Fibroblast of the aortic adventitia (primary cell): ENCODE measurements at places on chromosomes 13 and 19. TPM values are rescaled to one million over a fixed set of nuclear protein-coding genes. Genes with fewer than 3 reads are reported as not detected.

DNA sequence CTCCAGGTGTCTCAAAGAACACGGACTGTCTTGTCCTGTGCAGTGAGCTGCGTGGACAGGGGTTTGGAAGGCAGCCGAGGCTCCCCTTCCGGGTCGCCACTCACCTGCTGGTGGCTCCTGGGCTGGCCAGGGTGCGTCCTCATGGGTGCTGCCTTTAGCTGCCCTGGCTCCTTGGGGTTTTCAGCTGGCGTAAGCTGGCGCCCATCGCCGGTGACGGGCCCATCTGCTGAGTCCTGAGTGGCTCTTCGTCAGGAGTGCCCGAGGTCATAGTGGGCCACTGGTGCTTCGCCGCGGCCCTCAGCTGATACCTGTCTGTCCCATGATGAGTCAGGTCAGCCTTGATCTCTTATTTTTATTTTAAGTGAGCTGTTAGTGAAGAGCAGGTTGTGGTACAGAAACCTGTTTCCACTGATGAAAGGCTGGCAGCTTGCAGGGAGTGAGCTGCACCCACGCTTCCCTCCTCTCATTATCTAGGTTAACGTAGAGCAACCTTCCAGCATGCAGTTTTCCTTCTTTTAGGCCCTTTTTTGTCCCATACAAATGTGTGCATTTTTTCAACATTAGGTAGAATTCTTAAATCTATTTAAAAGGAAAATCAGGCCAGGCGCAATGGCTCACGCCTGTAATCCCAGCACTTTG lies 18.4 kb downstream of the EPN1 start:
- DNase-seq, result no peak

NPAS1 gene
- total RNA-seq, result 0.49 and 2.1 TPM in 2 replicates

GRCh38 chr13:92097337-92097903 lies 699.0 kb downstream of the GPC5 start:
- DNase-seq, result no peak

DNA sequence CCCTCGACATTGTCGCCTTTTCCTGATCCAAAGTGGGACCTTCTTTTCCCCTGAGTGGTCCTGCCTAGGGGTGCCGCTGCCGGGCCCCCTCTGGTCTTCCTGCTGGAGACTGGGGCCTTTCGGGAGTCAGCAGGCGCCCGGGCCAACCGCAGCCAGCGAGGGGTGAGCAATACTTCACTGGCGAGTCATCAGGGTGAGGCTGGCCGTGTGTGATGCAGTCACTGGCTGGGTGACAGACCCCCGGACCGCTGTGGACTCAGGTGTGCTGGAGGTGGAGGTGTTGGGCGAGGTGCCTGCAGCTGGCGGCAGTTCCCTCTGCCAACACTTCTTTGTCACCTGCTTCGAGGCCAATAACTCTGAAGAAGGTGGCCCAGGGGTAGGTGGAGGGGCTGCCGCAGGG lies 1.5 kb upstream of the CGB5 start:
- no peak for DNase-seq

TMEM238 gene
- not detected in 2 replicates for total RNA-seq

GRCh38 chr13:110388108-110388943 lies 81.2 kb downstream of the COL4A2 start:
- DNase-seq, result peak; percentile 52

UBE2L5 gene
- total RNA-seq, result under 0.01 TPM in 1 of 2 replicates, not detected in the other

MATK gene
- total RNA-seq, result not detected in 2 replicates

LAIR2 gene
- not detected in 2 replicates for total RNA-seq

DNA sequence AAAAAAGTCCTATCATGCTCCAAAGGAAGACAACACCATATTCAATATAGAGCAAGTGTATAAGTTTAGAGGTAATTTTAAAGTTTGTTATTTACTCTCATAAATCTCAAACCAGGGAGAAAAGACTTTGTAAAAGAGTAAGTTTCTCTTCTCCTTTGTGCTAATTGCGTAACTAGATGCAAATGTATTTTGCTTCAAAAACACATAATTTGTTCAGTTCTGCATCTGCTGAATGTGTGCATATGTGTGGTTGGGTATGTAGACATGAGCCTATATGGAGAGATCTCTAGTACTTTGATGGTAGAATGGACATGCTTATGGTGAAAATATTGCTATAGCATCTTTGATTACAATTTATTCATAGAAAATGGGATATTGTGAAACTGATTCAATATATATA lies 17.8 kb upstream of the MIR17HG start:
- DNase-seq, result no peak

DNA sequence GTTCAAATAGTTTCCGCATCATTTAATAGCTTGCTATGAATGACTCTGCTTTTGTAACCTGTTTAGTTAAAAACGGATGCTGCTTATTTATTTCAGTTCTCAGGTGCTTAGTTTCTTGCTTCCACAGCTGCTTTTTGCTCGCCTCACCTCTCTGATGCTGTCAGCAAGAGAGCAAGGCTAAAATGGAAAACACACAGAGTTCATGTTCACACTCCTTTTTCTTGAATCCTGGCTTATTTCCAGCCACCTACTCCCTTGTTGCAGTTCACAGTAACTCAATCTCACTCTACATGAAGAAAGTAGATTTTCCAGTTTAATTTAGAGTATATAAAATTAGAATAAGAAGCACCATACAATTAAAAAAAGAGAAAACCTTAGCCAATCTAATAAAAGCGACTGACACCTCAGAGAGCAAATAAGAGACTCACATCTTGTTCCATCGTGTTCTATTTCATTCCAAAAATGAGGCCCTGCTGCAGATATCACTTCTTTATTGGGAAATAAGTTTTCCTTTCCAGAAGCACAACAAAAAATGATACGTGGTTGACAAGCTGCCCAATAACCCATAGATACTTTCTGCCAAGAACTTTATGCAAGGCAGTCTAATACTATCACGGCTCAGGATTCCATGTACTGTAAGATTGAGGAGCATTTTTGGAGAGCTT lies 326.1 kb upstream of the SLITRK1 start:
- peak; percentile 48 for DNase-seq

- no peak for DNase-seq
Measured at GRCh38 chr19:14577885-14578427, 4.9 kb upstream of the CLEC17A start.

GSX1 gene
- total RNA-seq, result not detected in 2 replicates

DNA sequence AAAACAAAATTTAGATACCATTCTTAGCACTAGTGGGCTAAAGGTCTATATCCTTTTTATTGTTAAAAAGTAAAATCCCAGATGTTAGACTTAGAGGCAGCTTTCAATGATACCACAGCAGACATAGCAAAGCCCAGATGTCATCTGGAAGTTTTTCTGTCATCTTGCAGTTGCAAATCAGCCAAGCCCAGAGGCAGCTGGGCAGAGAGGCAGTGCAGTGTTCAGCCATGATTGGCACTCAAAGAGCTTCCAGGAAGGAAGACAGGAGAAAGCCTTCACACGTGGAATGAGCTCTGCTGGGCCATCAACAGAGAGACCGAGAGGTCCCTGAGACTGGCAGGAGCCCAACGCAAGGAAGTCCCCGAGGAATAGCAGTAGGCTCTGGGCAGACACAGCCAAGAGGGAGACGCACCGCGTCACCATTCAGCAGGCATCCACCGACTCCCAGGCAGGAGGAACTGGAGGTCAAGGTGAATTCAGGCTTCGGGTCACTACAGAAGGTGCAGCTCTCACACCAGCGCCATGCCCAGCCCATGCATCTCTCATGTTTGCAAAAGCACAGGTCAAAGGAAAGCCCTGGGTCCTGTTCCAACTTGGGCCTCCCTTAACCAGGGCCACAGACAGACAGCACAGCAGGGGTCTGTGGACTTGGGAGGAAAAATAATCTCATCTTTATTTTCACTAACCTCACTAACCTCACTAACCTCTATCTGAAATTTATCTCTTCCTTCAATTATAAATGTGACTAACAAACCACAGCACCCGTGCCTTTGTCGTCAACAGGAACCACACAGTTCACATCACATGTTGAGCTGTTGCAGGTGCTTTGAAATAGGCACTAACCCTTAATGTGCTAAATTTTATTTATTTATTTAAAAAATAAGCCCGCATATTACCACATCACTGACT lies 54.9 kb downstream of the TUBGCP3 start:
- no peak for DNase-seq

DNA sequence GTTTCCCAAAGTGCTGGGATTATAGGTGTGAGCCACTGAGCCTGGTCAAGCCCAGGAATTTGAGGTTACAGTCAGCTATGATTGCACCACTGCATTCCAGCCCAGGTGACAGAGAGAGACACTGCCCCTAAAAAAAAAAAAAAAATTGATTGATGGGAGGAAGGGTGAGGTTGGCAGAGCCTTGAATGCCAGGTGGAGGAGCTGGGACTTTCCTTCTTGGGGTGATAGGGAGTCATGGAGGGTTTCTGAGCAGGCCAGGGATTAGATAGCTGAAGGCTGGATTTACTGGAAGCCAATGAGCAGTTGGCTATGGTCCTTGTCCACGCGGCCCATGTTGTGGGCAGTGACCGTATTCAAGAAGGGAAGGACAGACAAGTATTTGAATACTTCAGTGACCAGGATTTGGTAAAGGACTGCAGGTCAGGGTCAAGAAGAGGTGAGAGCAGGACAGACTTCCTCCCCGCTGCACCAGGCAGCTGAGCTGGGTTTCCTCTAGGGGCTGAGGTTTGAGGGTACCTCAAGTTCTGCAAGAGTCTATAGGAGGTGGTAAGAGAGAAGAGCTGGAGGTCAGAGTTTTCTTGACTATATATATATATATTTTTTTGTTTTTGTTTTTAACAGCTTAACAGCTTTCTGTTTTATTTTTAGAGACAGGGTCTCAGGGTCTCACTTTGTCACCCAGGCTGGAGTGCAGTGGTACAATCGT lies 6.9 kb upstream of the ICAM4 start:
- DNase-seq, result no peak

IGSF23 gene
- not detected in 2 replicates for total RNA-seq

- no peak for DNase-seq
Measured at GRCh38 chr13:29926098-29926476, 75.7 kb upstream of the UBL3 start.

GRCh38 chr13:49342454-49342853 lies 94.7 kb downstream of the CDADC1 start:
- no peak for DNase-seq

DNA sequence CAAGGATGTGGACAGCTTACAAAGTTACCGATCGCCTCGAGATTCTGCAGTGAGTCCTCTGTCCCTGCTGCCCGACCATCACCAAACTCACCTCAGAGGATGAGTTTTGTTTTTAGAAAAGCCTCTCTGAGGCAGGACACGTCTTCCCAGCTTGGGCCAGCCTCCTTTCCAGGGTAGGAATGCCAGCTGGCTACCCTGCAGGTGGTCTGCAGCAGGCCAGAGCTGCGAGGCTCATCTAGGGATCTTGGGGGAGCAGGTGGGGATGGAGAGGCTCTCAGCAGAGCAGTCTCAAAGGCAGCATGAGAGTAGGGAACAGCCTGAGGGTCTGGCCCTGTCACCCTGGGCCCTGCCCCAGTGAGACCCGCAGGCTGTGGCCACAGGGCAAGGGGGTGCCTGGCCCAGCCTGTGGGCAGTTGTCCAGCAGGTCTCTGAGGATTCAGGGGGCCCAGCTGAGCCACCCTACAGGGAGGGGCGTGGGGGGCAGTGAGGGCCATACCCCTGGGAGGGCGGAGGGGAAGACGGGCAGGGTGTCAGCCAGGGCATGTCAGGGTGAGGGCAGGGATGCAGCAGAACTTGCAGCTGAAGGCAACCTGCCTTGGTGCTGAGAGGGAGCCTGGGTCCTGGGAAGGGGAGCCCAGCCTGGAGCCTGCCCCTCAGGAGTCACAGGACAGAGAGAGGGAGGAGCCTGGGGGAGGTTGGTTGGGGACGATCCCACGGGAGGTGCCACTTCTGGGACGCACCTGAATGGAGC lies 57.3 kb upstream of the TPM4 start:
- DNase-seq, result no peak

WDR88 gene
- total RNA-seq, result not detected in 2 replicates

PSG1 gene
- total RNA-seq, result 0.72 TPM in 1 of 2 replicates, not detected in the other
